DND-41 (cell line): ENCODE measurements at places on chromosomes 16 and 17.

GRCh38 chr17:66971264-66971663 lies 6.8 kb downstream of the CACNG4 start:
- DNase-seq: no peak

DNA sequence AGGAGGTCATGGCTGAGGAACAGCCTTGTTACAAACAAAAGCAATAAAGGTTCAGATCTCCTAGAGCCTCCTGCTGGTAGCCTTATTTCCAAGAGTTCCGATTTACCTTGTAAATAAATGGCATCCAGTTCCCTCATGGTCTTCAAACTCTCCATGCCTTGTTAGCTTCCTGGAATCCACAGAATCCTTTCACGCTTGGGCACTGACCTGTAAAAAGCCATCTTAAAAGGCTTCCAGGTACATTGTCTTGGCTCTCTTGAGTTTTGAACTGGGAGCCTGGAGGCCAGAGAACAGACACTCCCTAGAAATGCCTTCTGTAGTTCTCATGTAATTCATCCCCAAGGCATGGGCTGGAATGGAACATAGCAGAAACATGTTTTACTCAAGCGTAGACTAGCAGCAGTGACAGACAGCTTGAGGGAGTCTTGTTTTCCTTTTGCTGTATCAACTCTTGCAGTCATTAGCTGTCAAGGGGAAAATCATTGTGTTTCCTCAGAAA lies 207.9 kb downstream of the SNX29 start:
- DNase-seq: no peak

GRCh38 chr16:74902161-74902560 lies 82.8 kb downstream of the WDR59 start:
- DNase-seq: no peak

GRCh38 chr17:32279891-32280716 lies 14.5 kb downstream of the RHBDL3 start:
- no peak for DNase-seq
